ENCODE measurements at places on chromosomes 2 and 18. TPM values are rescaled to one million over a fixed set of nuclear protein-coding genes. Genes with fewer than 3 reads are reported as not detected.

TUBB8B gene
- total RNA-seq = not detected

MAP2 gene
- 678 TPM for total RNA-seq

TCF23 gene
- not detected for total RNA-seq

RESP18 gene
- total RNA-seq = 0.82 TPM

CCDC150 gene
- total RNA-seq = 4.5 TPM

GALNT5 gene
- under 0.01 TPM for total RNA-seq

SCN7A gene
- 1.6 TPM for total RNA-seq

MZT2B gene
- total RNA-seq = 92.9 TPM

CDK15 gene
- 0.82 TPM for total RNA-seq

SLC38A11 gene
- total RNA-seq = 2.4 TPM

TMEM17 gene
- 4.9 TPM for total RNA-seq

DSEL gene
- total RNA-seq = 51.4 TPM

TSPYL6 gene
- not detected for total RNA-seq

CHRNG gene
- total RNA-seq = not detected

ALPG gene
- total RNA-seq = not detected

POTEC gene
- under 0.01 TPM for total RNA-seq

SLC4A1AP gene
- total RNA-seq = 33.4 TPM

CDH20 gene
- 6.9 TPM for total RNA-seq

GRP gene
- total RNA-seq = 22.8 TPM

SMAD7 gene
- total RNA-seq = 14.7 TPM

IFIH1 gene
- 2.0 TPM for total RNA-seq

FAM228A gene
- total RNA-seq = 3.3 TPM

BUB1 gene
- total RNA-seq = 6.9 TPM

CYP1B1 gene
- total RNA-seq = 7.3 TPM

DPY30 gene
- total RNA-seq = 69.3 TPM

SRD5A2 gene
- not detected for total RNA-seq

GATA6 gene
- under 0.01 TPM for total RNA-seq

TGIF1 gene
- 15.5 TPM for total RNA-seq

CRYBA2 gene
- not detected for total RNA-seq

PER2 gene
- total RNA-seq = 5.3 TPM

XRCC5 gene
- 415 TPM for total RNA-seq

IGFBP5 gene
- total RNA-seq = 26.1 TPM

RAPGEF4 gene
- total RNA-seq = 23.6 TPM
